ENCODE measurements at places on chromosomes 7 and 10.

GRCh38 chr10:122591736-122592135 lies 31.2 kb downstream of the DMBT1 start:
- no peak for DNase-seq

DNA sequence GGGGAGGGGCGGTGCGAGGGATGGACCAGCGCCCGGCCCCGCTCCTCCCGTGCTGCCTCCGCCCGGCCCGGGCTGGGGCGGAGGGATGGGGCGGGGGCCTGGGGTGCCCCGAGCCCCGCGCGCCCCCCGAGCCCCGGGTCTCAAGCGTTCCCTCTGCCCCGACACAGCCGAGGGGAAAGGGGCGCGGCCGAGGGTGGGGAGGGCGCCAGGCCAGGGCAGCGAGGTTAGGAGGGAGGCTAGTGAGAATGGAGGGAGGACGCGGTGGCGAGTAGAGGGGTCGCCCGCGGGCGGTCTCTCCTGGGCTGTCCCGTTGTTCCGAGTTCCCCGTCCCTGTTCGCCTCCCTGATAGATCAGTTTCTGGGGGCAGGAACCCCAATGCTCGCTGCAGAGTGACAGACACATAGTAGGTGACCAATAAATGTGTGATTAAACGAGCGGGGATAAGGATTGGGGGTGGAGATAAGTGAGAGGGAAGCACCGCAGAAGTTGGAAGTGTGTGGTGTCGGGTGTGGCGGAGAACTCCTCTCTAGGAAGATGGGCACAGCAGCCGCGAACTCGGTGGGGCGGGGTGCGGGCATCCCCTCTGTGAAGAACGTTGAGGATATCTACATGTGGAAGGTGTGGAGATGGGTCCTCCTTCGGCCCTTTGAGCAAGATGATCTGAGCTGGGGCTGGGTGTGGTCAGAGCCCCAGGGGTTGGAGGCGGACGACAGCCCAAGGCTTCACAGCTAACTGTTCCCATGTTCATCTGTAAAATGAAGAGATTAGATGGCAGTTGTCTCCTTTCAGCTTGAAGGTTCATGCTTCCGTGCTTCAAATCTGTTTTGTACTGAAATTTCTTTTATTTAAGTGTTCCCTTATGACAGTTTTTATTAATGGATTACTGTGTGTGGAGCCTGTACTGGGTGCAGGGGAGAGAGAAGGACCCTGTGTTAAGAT lies 580 bp downstream of the ZNF775 start:
- DNase-seq = peak; percentile 44

DNA sequence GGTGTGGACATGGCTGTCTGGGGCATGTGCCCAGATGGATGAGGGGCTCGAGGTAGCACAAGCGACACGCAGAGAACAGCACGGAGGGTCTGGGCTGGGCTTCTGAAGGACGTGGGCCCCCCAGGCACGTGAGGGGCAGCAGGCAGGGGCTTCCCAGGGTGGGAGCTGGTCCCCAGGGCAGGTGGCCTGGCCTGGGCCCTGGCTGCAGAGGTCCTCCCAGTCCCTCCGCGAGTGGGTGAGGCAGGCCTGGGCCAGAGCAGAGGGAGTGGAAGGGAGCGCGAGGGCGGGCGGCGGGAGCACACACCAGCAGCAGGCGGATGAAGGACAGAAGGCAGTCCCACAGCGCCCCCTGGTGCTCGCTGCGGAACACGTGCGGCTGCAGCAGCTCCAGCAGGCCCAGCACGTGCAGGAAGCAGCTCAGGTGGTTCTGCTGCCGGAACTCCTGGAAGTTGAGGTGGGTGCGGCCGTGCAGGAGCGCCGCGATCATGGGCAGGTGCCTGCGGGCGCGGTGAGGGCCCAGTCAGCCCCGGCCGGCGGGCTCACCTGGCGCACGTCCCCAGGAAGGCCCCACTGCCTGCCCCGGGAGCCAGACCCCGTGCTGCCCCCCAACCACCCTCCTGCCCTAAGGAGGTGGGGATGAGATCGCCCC lies 14.7 kb upstream of the MICALL2 start:
- peak; percentile 93 for DNase-seq

GRCh38 chr10:97910661-97911060 lies 61.0 kb downstream of the GOLGA7B start:
- no peak for DNase-seq

DNA sequence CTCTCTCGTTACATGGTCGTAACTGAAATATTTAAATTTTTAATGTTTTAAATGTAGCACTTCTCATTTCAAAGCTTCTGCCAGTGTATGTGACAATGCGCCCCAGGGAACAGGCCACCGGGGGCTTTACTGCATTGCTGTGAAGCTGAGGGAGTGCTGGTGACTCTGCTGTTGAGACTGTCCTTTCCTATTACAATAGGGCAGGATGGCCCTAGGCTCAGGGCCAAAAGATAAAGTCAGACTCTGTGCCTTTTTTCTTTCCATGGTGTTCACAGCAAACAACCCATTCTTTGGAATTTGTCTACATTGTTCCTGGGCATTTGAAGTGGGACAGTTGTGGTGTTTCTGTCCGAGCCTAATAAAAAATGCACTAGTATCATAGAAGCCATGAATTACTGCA lies 107.3 kb downstream of the GALNT11 start:
- no peak for DNase-seq

- no peak for DNase-seq
Observed at GRCh38 chr7:55081472-55082227, 62.8 kb downstream of the EGFR start.

GRCh38 chr7:121278120-121279021 lies 50.4 kb upstream of the WNT16 start:
- DNase-seq = no peak

- no peak for DNase-seq
Observed at GRCh38 chr10:54091237-54091636, 709.8 kb downstream of the PCDH15 start.

GRCh38 chr7:17994079-17994850 lies 33.4 kb downstream of the PRPS1L1 start:
- peak; percentile 32 for DNase-seq

- no peak for DNase-seq
Observed at GRCh38 chr7:134307320-134307719, 9.4 kb downstream of the SLC35B4 start.

GRCh38 chr7:33248671-33249070 lies 119.3 kb downstream of the BBS9 start:
- DNase-seq = no peak

GRCh38 chr10:121900443-121901174 lies 27.2 kb downstream of the ATE1 start:
- no peak for DNase-seq

- no peak for DNase-seq
Observed at GRCh38 chr7:155913719-155914118, 101.5 kb upstream of the SHH start.

DNA sequence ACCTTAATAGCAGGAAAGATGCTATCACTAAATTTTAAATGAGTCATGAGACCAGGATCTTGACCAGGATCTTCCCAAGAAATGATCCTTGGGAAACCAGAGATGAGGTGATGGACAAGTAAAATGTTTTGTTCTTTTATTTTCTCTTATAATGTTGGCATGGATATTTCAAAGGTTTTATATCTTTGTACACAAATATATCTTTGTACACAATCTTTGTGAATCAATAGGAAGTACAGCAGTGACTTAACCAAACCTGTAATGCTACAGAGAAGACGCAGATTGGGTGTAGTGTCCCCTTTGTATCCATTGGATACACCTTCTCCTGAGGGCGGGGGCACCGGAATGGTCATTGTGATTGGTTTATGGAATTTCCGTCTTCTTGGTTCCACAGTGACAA lies 180.1 kb upstream of the CCDC6 start:
- no peak for DNase-seq

GRCh38 chr7:106421181-106421762 lies 136.5 kb upstream of the NAMPT start:
- peak; percentile 40 for DNase-seq

- no peak for DNase-seq
Observed at GRCh38 chr7:151825721-151826120, 51.2 kb downstream of the PRKAG2 start.

DNA sequence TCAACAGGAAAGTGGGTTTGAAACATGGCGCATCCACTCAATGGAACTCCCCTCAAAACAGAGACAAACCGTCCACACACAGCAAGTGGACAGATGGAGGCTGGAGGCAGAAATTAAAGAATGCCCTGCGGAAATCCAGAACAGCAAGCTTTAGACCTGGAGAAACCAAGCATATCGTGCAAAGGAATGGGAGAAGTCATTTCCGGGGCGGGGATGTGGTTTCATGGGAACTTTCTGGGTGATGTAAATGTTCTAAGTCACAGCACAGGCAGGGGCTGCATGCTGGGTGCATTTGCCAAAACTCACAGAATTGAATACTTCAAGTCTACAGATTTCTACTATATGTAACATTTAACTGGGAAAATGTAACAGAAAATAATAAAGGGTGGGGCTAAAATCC lies 213.0 kb downstream of the PTPRN2 start:
- no peak for DNase-seq

GRCh38 chr7:106327538-106328481 lies 43.0 kb upstream of the NAMPT start:
- DNase-seq = no peak

- DNase-seq = no peak
Observed at GRCh38 chr7:5597772-5598171, 174.1 kb upstream of the TNRC18 start.

GRCh38 chr7:69129524-69129923 lies 468.8 kb upstream of the AUTS2 start:
- DNase-seq = no peak

DNA sequence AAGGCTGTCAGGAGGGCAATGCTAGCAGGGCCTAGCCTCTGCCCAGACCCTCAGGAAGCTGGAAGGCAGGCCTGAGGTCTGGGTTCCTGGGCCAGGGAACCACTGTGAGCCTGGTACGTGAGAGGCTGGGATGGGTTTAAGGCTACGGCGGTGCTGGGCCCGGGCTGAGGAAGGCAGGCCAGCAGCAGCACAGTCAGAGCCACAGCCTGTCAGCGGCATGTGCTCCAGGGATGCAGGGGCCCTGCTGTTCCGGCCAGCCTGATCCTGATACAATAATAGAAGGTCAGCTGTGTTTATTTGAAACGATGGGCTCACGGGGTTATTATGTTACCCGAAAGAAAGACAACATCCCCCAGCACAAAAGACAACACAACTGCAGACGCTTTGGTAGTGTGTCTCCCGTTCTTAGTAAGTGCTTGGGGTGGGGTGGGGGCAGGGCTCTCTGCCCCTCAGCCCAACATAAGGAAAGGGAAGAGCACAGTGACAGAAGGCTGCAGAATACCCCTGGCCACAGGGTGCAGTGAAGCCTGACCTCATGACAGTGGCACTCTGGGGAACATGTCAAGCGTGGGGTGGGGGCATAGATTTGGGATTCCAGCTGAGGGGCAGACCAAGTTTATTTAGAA lies 95.0 kb downstream of the COL13A1 start:
- no peak for DNase-seq

DNA sequence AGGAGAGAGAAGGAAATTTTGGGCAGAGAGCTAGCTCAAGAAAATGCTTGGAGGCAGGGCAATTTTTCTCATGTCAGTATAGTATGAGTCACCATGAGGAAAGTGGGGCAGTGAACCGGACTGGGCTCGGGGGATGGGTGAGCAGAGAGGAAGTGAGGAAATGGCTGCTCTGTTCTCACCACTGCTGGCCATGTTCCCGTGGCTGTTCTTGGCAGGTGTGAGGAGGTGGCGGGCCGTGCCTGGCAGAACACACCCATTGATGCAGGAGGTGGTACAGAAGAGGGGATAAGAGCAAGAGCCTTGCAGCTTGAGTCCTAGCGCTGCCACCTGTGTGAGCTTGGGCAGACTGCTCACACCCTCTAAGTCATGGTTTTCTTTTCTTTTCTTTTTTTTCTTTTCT lies 304.4 kb upstream of the LYZL1 start:
- DNase-seq = peak; percentile 7

GRCh38 chr10:122514045-122514840 lies 46.3 kb upstream of the DMBT1 start:
- no peak for DNase-seq

- DNase-seq = no peak
Observed at GRCh38 chr10:114482480-114483304, 78.4 kb upstream of the AFAP1L2 start.

GRCh38 chr7:90717296-90718060 lies 121.4 kb downstream of the CDK14 start:
- DNase-seq = no peak

DNA sequence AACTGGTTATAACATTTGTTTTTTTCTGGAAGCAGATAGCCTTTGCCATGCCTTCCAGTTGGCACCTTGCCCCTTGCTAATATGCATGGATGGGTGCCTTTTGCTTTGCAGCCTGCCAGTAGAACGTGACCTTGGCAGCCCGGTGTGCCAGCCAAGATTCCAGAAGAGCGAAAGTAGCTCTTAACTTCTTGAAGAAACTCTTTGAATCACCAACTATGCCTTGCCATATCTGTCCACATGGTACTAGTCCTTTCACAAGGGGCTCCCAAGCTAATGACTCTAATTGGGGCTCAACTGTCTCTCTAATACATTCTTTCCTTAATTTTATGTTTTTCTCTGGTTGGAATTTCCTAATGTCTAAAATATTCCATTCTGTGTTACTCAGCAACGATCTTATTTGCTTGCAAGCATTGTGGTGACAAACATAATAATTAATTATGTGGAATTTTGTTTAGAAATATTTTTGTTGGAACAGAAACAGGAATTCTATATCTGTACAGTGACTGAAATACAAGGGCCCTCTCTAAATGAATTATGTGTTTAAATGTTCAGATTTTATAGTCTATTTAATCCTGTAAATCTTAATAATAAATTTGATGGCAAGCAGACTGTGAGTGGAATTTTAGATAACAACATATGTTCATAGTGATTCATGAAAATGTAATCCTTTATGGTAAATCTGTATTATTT lies 45.8 kb downstream of the HDAC9 start:
- DNase-seq = no peak

DNA sequence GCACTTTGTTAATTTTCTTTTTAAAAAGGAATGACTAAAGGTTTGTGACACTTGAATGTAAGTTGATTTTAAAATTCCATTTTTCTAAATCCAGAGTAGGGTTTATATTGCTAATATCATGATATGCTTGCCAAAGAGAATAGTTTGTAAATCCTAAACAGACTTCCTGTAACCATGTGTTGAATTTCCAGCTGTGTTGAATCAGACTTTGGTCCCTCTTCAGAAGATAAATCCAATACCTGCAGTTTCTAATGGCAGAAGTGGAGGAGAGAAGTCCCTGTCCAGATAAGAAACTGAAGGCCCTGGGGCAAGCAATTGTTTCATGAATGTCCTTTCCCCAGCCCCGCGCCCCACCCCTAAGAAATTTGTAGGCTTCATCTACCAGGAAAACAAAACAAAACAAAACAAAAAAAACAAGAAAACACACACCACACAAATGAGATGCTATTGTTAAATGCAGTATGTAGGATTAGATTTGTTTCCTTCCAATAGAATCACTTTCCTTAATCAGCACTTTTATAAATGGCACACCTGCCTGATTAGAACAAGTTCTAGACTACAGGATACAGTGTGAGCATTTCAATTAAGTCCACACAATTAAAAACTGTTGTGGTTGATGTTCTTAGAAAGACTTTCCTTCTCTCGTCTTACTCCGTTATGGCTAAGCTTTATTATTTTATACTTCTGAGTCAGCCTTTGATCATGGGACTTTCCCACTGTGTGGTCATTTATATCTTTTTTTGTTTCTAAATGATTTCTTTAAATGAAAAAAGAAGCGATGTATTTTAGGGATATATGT lies 122.8 kb downstream of the KAT6B start:
- no peak for DNase-seq

All from stimulated activated CD4-positive, alpha-beta T cell treated with anti-CD3 and anti-CD28 coated beads, Interleukin-15, amount 100 ng/mL, for 24 hours (primary cell).